OCI-M1 (cell line): ENCODE measurements at places on chromosomes 7 and 10.

DNA sequence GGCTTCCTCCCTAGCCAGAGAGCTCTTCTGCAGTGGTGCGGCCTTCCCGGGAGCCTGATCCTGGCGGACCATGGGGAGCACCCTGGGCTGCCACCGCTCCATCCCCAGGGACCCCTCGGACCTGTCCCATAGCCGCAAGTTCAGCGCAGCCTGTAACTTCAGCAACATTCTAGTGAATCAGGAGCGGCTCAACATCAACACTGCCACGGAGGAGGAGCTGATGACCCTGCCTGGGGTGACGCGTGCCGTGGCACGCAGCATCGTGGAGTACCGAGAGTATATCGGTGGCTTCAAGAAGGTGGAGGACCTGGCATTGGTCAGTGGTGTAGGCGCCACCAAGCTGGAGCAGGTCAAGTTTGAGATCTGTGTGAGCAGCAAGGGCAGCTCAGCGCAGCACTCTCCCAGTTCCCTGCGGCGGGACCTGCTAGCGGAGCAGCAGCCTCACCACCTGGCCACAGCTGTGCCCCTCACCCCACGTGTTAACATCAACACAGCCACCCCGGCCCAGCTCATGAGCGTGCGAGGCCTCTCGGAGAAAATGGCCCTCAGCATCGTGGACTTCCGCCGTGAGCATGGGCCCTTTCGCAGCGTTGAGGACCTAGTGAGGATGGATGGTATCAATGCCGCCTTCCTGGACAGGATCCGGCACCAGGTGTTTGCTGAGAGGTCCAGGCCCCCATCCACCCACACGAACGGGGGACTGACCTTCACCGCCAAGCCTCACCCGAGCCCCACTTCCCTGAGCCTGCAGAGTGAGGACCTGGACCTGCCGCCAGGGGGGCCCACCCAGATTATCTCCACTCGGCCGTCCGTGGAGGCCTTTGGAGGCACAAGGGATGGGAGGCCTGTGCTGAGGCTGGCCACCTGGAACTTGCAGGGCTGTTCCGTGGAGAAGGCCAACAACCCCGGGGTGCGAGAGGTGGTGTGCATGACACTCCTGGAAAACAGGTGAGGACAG is 1.5 kb downstream of the EEPD1 start:
- DNase-seq, result no peak

DNA sequence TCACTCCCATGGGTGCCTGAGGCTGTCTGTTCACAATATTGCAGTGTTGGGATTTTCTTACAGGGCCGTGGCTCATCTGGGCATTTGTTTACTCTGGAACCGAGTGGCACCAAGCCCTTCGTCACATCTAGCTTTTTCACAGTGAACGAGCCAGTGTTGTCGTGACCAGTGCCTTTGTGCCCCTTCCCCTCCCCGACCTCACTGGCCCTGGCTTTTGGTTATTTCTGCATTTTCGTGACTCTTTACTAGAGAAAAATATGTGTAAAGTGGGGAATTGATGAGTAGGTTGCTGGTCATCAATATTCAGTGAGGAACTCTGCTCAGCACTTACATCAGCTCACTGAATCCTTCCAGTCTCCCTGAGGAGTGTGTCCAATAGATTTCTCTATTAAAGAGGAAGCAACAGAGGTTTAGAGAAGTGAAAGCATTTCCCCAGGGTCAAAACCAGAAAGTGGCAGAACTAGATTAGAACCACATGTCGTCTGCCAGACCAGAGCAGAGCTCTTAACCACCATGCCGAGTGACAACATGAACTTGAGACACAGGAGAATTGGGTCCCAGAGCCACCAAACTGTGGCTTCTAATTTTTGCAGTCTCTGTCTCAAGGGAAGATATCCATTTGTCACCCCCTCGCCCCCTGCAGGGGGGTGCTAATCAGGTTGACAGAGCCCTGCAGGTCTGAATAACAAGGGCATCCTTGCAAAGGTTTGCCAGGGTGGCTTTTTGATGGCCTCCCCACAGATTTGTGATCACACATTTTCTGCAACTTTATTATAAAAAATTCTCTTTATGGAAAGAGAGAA is 125.3 kb downstream of the CHN2 start:
- peak; percentile 90 for DNase-seq

DNA sequence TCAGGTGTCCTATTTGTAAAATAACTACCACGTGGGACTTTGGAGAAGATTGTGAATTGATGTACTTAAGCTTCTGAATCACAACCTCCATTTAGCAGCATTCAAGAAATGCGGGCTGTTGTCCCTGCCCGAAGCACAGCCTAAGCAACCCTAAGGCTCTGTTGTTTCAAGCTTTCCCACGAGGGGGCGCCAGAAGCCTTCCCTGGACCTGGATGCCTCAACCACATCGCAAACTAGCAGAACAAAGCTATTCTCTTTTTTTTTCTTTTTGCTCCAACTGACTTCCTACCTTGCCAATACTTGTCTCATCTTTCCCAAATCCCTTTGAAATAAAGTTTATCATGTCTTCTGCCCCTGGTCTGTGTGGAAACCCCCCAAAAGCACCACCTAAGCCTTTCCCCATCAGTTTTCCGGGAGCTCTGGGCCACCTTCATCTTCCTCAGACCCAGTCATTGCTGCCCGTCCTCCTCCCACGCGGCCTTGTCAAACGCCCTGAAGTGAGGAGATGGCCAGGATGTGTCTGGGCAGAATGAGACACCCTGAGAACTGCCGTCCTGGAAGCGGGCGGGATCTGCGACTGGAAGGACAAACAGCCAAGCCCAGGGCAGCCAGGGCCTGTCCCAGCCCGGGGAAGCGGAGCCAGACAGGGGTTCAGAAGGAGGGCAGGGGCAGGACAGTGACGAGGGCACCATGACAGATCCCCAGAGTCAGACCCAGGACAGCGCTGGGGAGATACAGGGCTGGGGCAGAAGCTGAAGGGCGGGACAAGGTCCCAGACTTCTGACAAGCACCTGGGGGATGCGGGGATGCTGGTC is 112.7 kb downstream of the SLIT1 start:
- DNase-seq, result peak; percentile 92

GRCh38 chr10:90788968-90789367 is 68.9 kb downstream of the HTR7 start:
- DNase-seq, result no peak

GRCh38 chr10:124035306-124035927 is 58.0 kb downstream of the CHST15 start:
- DNase-seq, result no peak

GRCh38 chr7:106717955-106718871 is 57.3 kb upstream of the CCDC71L start:
- peak; percentile 83 for DNase-seq

GRCh38 chr7:43395351-43395750 is 187.6 kb upstream of the STK17A start:
- DNase-seq, result no peak

- no peak for DNase-seq
Measured at GRCh38 chr10:60957667-60958221, 13.8 kb upstream of the RHOBTB1 start.

- DNase-seq, result no peak
Measured at GRCh38 chr10:30000802-30001571, 58.4 kb downstream of the JCAD start.

DNA sequence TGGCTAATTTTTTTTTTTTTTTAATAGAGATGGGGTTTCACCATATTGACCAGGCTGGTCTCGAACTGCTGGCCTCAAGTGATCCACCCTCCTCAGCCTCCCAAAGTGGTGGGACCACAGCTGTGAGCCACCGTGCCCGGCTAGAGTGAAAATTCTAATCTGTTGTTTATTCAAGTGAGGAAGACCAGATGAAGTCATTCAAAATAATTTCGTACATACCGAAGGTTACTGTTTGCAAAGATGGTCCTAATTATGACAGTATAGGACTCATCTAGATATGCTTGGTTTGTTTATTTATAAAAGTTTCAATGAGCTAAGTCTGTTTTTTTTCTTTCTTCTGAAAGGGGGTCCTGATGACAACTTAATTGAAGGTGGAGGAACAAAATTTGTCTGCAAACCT is 376.8 kb downstream of the EXOC4 start:
- DNase-seq, result no peak
